ENCODE measurements at places on chromosomes 3 and 15.
A peak's percentile ranks its signal among the peaks of the same experiment; 100 is the strongest.

DNA sequence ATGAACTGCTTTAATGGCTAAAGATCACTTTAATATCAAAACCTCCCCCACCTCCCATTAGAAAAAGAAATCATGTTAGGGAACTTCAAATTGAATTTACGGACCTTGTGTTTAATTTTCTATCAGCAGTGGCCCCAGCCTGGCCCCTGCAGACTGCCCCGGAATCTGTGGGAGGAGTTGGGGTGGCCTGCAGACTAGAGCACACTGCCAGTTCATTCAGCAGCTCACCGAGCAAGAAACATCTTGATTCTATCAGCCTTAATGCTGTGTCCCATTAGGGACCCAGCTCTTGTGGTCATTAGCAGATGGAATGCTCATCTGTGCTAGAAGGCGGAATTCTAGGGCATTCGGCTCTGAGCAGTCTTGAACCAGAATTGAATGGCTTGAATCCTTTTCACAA is 54.2 kb downstream of the FLNB start:
- no peak for DNase-seq

- no peak for DNase-seq
These were observed 42.0 kb downstream of the SUMF1 start for GRCh38 chr3:4425055-4425454.

GRCh38 chr3:14429237-14429636 is 26.8 kb downstream of the SLC6A6 start:
- no peak for DNase-seq

DNA sequence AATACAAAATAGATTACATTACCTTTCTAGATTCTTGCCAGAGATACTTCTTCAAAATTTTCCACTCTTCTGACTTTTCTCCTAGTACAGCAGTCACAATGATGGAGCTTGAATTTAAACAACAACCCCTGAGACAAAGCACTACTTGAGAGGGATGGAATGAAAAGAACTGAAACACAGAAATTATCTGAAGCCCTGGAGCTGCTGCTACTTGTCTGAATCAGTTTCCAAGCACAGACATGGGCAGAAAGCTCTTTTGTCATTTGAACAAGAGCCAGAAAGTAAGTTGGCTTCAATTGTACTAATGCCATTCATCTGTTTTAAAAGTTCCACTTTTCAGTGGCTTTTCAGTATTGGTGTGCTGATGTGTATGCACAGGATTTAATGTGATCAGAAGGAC is 718.5 kb upstream of the ARPP21 start:
- no peak for DNase-seq

DNA sequence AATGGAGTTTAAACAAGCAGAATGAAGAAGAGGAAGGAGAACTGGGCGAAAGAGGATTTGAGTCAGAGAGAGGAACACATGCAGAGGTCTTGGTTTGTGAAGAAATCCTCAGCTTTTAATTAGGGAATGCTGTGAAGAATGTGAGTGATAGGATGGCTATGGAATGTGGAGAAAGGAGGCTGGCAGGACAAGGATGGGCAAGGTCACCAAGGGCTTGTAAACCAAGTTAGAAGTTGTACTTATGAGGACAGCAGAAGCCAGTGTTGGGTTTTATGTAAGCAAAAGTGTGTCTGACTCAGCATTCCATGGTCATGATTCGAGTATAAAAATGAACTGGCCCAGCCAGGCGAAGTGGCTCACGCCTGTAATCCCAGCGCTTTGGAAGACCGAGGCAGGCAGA is 60.0 kb upstream of the IL12A start:
- peak; percentile 98 for DNase-seq

- peak; percentile 93 for DNase-seq
These were observed 40.9 kb downstream of the CBLB start for GRCh38 chr3:105827959-105828358.
